ENCODE measurements at places on chromosomes 16 and 17. TPM values are rescaled to one million over a fixed set of nuclear protein-coding genes. Genes with fewer than 3 reads are reported as not detected.

DNA sequence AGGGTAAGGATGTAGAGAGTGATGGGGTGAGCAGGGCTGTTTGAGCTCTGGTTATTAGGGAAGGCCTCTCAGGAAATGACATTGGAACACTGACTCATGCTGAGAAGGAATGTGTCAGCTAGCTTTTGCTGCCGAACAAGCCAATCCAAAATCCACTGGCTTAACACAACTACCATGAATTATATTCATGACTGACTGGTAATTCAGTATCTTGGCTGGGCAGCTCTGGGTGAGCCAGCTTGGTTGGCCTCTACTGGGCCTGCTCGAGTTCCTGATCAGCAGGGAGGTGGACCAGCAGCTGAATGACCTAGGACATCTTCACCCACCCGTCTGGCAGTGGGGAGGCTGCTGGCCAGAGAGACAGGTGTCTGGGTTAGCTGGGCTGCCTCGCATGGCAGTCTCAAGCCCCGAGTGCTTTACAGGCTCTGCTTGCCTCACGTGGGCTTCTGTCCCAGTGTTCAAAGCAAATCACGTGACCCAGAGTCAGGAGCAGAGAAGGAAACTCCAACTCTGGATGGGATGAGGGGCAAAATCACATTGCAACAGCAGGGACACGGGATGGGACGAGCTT lies 209.4 kb downstream of the KATNIP start:
- no peak for DNase-seq

Gene RHBDL1
- 0.88 TPM for total RNA-seq

Gene STX1B
- total RNA-seq = 1.7 TPM

DNA sequence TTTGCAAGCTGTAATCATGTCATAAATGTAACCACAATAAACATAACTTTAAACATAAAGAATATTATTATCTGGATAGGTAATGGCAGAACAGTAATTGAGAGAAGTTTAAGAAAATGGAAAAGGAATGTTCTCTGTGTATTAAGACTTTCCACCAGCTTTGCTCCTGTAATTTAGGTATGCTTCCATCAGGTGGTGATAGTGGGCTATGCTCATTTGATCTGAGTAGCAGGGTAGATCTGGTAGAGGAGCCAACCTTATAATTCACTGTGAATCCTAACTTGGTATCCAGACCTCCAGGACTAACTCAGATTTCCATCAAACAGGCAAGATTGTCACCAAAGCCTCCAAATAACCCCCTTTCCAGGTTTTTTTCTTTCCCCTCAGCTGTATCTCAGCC lies 137.9 kb upstream of the ZKSCAN2 start:
- DNase-seq = no peak

GRCh38 chr16:88805340-88805715 lies 1.7 kb downstream of the CDT1 start:
- no peak for DNase-seq

Gene EME1
- total RNA-seq = 1.0 TPM

GRCh38 chr16:54236773-54237172 lies 49.8 kb downstream of the IRX3 start:
- no peak for DNase-seq

DNA sequence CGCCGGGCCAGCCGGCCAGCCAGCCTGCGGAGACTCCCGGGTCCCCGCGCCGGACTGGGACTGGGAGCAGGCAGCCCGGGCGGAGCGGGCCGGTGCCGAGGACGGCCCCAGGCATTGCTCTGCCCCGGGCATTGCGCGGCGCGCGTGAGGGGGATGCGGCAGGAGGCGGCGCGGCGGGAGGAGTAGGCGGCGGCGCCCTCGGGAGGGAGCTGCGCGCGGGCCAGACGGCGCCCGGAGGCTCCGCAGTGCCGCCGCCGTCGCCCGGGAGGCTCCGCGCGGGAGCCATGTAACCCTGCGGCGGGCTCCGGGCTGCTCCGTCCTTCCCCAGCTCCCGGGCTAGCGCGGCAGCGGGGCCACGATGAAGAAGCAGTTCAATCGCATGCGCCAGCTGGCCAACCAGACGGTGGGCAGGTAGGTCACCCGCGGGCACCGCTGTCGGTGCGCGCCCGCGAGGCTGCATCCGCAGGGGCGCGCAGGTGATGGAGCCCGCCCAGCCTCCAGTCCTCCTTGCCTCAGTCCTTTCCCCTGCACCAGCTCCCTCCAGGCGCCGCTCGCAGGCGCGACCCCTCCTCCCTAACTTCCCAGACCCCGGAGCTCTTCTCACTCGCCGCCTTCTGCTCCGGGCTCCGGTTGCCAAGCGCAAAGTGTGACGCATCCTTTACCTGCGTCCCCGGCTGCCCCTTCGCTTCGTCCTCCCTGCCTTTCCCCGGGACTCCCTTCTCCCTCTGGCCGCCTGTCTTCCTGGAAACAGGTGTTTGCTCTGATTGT lies at the start of gene ARHGAP44:
Gene ARHGAP44 (plus strand): TSS at position 18 of the 768 bp plus-strand sequence. CDS start 341 bp downstream, at position 359.
- DNase-seq = peak; percentile 85

DNA sequence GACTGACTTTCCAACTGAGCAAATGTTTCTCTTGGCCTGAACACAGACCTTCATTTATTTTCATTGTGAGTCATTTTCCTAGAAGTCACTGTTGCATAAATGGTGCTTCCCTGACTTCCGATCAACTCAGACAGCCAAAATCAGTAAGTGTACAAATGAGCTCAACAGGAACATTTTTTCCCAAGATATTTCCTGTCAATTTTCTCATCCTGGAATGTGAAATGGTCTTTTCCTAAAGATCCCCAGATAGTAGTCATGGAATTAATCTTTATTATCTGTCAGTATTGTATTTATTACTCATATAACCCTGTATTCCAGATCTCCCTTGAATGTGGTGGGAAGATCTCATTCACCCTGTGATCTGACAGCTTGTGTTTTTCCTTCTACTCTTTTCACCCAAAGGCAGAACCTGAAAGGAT lies 360.3 kb upstream of the KIF2B start:
- DNase-seq = no peak

DNA sequence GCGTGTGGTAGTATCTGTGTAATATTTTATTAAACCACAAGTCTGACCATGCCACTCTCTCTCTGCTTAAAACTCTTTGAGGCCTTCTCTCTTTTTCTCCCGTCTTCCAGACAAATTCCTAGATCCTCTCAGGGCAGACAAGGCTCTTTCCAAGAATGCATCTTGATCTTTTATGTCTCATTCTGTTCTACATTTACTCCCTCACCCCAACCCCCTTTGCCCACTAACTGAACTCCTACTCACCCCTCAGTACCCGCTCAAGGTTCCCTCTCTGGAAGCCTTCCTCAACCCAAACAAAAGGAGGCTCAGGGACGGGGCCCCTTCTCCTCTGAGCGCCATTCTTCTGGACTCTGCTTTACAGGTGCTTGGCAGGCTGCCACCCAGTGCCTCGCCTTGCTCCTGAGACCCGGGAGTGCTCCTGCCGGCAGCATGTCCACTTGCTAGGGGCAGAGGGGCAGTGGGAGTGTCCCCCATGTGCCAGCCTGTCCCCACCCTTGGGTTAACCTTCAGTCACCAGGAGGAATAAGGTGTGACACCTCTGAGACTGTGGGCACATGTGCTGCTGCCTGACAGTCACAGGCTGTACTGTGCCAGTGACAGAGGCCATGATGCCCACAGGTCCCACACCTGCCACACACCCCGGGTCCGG lies 9.2 kb downstream of the SLC13A2 start:
- DNase-seq = no peak

- peak; percentile 72 for DNase-seq
Measured at GRCh38 chr16:4021070-4021779, 95.0 kb downstream of the ADCY9 start.

Gene MYO15A
- total RNA-seq = 1.3 TPM

- DNase-seq = no peak
Measured at GRCh38 chr17:9179602-9180001, 158.3 kb downstream of the NTN1 start.

Gene SERPINF2
- total RNA-seq = 30.6 TPM

Gene ALOX12
- total RNA-seq = not detected

- DNase-seq = no peak
Measured at GRCh38 chr17:74260525-74260850, 13.5 kb upstream of the DNAI2 start.

Gene EMP2
- total RNA-seq = 25.8 TPM

DNA sequence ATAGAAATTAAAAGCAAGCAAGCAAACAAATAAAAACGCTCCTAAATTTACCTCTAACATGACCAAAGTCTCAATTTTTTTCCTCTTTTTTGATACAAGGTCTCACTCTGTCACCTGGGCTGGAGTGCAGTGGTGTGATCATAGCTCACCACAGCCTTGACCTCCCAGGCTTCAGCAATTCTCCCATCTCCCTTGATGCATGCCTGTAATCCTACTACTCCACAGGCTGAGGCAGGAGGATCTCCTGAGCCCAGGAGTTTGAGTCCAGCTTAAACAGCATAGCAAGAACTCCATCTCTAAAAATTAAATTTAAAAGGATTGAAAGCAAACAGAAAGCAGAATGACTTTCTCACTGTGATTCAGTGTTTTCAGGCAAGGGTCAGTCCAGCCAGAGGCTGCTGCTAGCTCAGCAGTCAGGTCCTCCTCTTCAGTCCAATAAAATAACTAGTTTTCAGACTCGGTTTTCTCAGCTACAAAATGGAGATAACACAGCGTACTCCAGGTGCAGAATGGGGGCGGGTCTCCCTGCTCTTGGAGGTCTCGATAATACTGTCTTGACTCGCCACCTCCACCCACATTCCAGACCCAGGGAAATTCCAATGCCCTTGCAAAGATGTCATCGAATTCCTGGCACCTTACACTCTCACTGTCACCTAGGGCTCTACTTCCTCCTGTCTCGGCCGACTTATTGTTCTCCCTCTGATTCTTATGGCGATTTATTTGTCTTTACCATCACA lies 20.7 kb upstream of the MRTFB start:
- DNase-seq = no peak

DNA sequence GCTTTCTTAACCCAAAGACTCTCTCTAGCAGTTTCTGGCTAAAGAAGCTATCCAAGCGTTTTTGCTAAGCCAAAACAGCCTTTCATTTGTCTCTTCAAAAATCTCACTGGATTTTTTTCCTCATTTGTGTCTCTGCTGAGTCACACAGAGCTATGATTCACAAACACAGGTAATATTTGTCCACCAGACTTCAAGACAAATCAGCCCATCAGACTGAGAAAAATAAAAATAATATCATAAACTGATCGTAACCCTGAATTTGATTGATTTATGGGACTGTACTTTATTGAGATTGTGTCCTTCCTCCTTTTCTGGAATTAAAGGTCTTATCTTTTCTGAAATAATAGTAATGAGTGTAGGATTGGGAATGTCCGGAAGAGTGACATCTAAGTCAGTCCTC lies 25.8 kb downstream of the TRIM16 start:
- no peak for DNase-seq

DNA sequence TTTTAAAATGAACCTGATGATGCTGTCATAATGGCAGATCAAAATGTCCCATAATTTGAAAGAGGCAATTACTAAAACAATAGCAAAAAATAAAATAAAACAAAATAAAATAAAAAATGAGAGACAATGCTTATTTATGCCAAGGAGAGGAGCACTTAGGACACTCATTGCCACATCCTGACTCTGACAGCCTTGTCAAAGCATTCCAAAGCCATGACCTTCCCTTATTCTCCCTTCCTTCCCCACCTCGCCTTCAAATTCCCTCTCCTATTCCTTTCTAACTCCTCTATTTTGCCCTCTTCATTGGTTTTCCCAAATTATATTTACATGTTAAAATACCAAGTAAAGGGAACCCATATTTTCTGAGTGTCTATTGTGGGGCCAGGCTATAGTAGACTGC lies 220.0 kb downstream of the CDH13 start:
- DNase-seq = no peak

Gene MARCHF10
- 0.66 TPM for total RNA-seq

- no peak for DNase-seq
Measured at GRCh38 chr17:29621751-29622194, 939 bp downstream of the CORO6 start.

DNA sequence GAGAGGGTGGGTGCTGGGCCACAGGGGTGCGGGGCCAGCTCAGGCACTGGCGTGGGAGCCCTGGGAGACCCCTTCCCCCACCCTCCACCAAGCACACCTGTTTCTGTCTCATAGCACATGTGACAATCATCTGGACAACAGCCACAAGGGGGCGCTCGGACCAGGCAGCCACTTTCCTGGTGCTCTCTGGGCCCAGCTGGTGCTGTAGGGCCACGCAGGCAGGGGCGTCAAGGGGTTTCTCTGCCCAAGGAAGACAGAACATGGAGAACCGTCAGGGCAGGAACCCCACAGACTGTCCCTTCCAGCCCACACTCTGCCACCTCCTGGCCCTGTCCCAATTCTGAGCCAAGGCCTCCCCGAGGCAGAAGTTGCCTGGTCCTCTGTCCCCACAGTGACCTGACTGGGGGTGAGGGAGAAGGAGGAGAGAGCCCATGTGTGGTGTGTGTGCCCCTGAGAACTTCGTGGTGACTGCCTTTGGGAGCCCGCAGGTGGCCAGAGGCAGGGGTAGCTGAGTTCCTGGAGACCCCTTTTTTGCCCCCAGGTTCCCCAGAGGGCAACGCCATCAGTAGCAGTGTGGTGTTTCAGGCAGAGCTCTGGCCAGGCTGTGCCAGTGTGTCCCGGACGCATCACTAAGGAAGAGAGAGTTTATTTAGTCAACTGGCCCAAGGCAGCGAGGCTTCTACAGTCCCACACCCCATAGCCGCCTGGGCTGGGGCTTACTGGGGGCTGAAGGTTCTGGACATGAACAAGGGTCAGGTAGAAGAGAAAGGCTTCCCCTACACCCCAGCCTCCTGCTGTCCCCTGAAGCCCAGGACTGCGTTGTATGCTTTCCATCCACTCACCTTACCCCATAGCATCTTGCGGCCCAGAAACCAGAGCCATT lies 3.1 kb upstream of the SETD6 start:
- DNase-seq = peak; percentile 78

Gene PRR35
- 1.8 TPM for total RNA-seq

DNA sequence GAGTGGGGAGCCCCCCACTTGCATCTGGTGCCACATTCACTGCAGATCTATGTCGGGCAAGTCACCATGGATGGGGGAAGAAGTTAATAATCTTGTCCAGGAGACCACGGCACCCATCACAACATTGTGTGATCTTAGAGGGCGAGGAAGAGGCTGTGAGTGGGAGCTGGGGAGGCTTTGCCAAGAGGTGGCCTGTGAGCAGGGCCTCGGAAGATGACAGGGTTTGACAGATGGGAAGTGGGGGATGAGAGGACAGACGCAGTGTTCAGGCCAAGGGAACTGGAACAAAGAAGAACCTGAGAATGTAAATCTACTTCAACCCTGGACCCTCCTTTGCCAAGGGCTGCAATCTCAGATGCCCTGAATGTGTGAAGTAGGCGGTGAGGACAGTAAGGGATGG lies 12.4 kb downstream of the ACE start:
- no peak for DNase-seq

Gene TMEM238L
- 0.47 TPM for total RNA-seq

Measured in kidney (tissue), 22 donors.